ENCODE measurements at places on chromosomes 12 and 14.

GRCh38 chr12:85825746-85826145 is 10.5 kb downstream of the RASSF9 start:
- no peaks in the 10 kb centered on the region for H3K27me3 ChIP-seq
- DNase-seq, result no peak
- no peaks in the 10 kb centered on the region for H3K36me3 ChIP-seq
- H3K27ac ChIP-seq, result no peak overlapping the region

DNA sequence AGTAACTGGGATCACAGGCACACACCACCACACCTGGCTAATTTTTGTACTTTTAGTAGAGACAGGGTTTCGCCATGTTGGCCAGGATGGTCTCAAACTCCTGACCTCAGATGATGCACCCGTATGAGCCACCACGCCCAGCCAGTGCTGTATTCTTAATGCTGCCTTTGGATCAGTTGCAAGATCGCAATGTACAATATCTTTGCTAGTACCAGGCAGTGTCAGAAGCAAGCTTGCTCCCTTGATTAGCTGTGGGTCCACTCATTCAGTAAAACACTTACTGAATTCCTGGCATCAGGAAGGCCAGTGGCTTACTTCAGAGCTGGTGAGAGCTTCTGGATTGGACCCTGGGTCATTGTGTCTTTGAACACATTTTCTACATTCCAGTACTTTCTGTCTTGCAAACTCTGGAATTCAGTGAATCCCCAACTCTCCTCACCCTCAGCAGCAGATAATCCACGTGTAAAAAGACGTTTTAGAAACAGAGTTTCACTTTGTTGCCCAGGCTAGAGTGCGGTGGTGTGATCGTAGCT is 1183.7 kb downstream of the AACS start:
- DNase-seq, result no peak
- no peaks in the 10 kb centered on the region for H3K4me1 ChIP-seq
- no peaks in the 10 kb centered on the region for H3K36me3 ChIP-seq
- no peaks in the 10 kb centered on the region for H3K27me3 ChIP-seq

- DNase-seq, result no peak
- no peaks in the 10 kb centered on the region for H3K27me3 ChIP-seq
- H3K36me3 ChIP-seq, result no peaks in the 10 kb centered on the region
- H3K27ac ChIP-seq, result no peak overlapping the region
Observed at GRCh38 chr12:115726691-115727090, 550.8 kb downstream of the MED13L start.

GRCh38 chr12:67018105-67018504 is 251.1 kb upstream of the CAND1 start:
- no peak overlapping the region for H3K4me3 ChIP-seq
- no peaks in the 10 kb centered on the region for H3K27me3 ChIP-seq
- no peaks in the 10 kb centered on the region for H3K36me3 ChIP-seq
- no peaks in the 10 kb centered on the region for H3K4me1 ChIP-seq
- DNase-seq, result no peak

DNA sequence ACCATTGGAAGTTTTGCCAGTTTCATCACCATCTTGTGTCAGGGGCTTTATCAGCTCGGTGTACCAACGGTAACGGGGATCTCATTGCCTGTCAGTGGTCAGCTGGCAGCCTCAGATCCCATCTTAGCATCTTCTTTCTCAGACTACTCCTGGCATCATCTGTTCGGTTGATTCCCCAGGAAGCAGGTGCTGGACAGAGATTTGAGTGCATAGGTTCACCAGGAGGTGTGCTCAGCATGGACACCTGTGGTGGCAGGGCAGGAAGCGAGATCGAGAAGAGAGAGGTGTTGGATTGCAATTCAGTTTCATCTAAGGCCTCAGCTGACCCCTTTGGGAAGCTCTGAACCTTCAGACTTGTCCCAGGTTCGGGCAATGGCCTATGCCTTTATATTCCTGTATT is 76.0 kb downstream of the C12orf75 start:
- no peaks in the 10 kb centered on the region for H3K36me3 ChIP-seq
- H3K27me3 ChIP-seq, result no peaks in the 10 kb centered on the region
- no peak overlapping the region for H3K27ac ChIP-seq
- no peak for DNase-seq
- H3K4me3 ChIP-seq, result no peak overlapping the region

- no peak overlapping the region for H3K4me3 ChIP-seq
- no peaks in the 10 kb centered on the region for H3K4me1 ChIP-seq
- H3K36me3 ChIP-seq, result no peaks in the 10 kb centered on the region
- H3K27me3 ChIP-seq, result no peaks in the 10 kb centered on the region
- DNase-seq, result no peak
Observed at GRCh38 chr14:95699412-95699811, 13.2 kb downstream of the TCL1B start.

GRCh38 chr12:6165395-6165794 is 34.8 kb upstream of the CD9 start:
- H3K4me1 ChIP-seq, result peaks cover 14% of the 10 kb centered on the region
- H3K36me3 ChIP-seq, result no peaks in the 10 kb centered on the region
- DNase-seq, result no peak
- H3K27ac ChIP-seq, result no peak overlapping the region
- H3K27me3 ChIP-seq, result peaks cover 4% of the 10 kb centered on the region

DNA sequence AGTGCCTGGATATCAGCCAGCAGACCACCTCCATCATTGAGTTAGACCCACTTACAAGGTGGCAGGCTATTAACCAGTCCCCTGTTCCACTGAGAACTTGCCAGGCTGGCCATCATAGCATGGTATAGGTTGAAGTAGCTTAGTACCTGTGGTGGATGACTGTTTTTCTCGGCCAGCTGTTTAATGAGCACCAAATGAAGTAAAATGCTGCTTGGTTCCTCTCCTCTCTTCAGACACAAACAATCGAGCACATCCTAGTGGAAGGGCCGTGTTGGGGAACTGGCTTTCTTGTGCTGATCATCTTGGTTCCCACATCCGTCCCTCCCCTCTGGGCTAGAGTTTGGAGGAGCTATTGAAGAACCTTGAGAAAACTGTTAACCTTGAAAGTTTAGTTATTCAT is 486.2 kb downstream of the RAD51B start:
- no peak for DNase-seq
- H3K27ac ChIP-seq, result no peak overlapping the region
- no peak overlapping the region for H3K4me3 ChIP-seq
- H3K36me3 ChIP-seq, result no peaks in the 10 kb centered on the region

DNA sequence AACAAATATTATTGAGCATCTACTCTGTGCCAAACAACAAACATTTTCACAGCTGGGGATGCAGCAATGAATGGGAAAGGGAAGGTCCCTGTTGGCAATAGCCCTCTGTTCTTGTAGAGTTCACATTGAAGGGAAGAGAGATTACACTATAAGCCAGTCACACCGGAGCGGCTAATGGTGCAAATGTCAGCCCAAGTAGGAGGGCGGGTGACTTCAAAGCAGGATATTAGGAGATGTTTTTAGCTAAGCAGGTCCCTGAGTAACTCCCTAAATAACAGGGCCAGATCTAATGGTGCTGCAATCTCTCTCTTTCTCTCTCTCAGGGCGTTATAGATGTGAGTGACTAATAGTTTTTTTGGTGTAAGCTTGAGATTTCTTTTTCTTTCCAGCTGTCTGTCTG is 30.7 kb downstream of the FLVCR2 start:
- no peaks in the 10 kb centered on the region for H3K4me1 ChIP-seq
- H3K36me3 ChIP-seq, result no peaks in the 10 kb centered on the region
- H3K4me3 ChIP-seq, result no peak overlapping the region
- H3K27me3 ChIP-seq, result no peaks in the 10 kb centered on the region

GRCh38 chr12:4954621-4955354 is 45.1 kb downstream of the KCNA1 start:
- no peaks in the 10 kb centered on the region for H3K36me3 ChIP-seq
- no peak for DNase-seq
- H3K27me3 ChIP-seq, result no peaks in the 10 kb centered on the region
- H3K4me1 ChIP-seq, result no peaks in the 10 kb centered on the region
- no peak overlapping the region for H3K27ac ChIP-seq

- no peak overlapping the region for H3K27ac ChIP-seq
- H3K4me1 ChIP-seq, result no peaks in the 10 kb centered on the region
- no peak overlapping the region for H3K4me3 ChIP-seq
- no peak for DNase-seq
- no peaks in the 10 kb centered on the region for H3K36me3 ChIP-seq
Observed at GRCh38 chr14:78131201-78131600, 39.0 kb upstream of the NRXN3 start.

DNA sequence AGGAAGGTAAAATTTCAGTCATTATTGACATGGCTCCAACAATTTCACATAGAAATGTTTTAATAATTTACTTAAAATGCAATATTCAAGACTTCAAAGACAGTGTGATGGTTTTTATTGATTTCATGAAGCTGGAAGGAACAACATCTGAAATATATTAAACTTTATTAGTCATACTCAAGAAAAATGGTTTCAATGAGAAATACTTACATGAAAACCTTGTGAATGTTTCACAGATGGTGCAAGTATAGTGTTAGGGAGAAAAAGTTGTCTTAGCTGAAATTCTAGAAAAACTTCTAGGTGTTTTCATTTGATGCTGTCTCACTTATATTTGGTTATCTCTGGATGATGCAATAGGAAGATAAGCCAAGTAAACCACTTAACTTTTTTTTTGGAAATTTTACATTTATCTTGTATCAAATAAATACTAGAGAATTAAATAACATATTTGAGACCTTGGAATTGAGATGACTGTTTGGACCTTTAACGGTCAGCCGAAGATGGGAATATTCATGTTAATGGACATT is 65.5 kb downstream of the PELI2 start:
- no peaks in the 10 kb centered on the region for H3K27me3 ChIP-seq
- no peak for DNase-seq
- H3K4me3 ChIP-seq, result no peak overlapping the region
- H3K27ac ChIP-seq, result no peak overlapping the region
- peaks cover 4% of the 10 kb centered on the region for H3K36me3 ChIP-seq

GRCh38 chr12:113161415-113162016 is 12.0 kb downstream of the CFAP73 start:
- no peaks in the 10 kb centered on the region for H3K4me1 ChIP-seq
- DNase-seq, result no peak
- H3K27me3 ChIP-seq, result no peaks in the 10 kb centered on the region
- no peak overlapping the region for H3K27ac ChIP-seq

DNA sequence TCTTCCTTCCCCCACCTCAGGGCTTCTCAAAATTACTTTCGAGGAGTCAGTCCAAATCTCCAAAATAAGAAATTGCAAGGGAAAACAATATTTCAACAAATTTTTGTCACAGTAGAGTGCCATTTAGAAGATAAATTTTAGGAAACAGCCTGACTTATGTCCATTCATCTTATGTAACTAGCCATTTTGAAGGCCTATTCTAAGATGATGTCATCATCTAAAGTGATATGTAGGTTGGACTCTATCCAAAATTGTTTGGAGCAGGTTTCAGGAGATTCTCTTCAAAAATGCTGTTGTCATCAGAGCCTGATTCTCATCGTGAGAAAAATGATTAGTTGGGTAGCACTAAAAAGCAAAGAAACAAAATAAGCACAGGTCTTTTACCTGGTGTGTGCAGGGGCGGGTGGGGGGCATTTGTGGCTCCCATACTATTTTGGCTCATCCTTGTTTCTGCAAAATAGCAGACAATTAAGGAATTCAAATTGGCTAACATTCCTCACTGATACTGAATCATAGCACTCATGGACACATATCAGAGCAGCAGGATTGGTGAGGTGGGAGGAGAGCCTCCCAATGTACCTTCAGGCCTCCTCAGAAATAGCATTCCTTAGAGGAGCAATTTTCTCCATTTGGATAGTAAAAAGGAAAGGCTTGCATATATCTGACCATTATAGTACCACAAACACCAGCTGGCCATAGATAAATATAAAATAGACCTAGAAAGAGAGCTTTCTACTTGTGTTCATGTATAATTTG is 360.9 kb upstream of the NAV3 start:
- H3K27me3 ChIP-seq, result no peaks in the 10 kb centered on the region
- H3K27ac ChIP-seq, result no peak overlapping the region
- H3K4me1 ChIP-seq, result no peaks in the 10 kb centered on the region

DNA sequence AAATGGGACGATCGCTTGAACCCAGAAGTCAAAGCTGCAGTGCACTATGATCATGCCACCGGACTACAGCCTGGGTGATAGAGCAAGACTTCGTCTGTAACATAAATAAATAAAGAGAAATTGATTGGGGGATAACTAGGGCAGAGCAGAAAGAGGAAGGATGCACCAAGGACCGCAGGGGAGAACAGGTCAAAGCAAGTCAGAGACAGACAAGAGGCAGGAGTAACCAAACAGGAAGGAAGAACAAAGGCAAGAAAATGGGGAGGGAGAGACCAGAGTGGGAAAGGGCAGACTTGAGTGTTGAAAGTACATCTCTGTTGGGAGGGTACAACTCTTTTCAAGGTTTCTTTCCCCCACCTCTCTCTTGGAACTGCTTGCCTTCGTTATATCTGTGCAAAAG is 50.8 kb upstream of the ELK3 start:
- H3K27ac ChIP-seq, result no peak overlapping the region
- H3K4me3 ChIP-seq, result no peak overlapping the region
- DNase-seq, result no peak
- H3K36me3 ChIP-seq, result no peaks in the 10 kb centered on the region

GRCh38 chr12:52364901-52365489 is 2.3 kb downstream of the KRT85 start:
- no peak overlapping the region for H3K27ac ChIP-seq
- peaks cover 20% of the 10 kb centered on the region for H3K27me3 ChIP-seq
- H3K36me3 ChIP-seq, result no peaks in the 10 kb centered on the region
- DNase-seq, result no peak

DNA sequence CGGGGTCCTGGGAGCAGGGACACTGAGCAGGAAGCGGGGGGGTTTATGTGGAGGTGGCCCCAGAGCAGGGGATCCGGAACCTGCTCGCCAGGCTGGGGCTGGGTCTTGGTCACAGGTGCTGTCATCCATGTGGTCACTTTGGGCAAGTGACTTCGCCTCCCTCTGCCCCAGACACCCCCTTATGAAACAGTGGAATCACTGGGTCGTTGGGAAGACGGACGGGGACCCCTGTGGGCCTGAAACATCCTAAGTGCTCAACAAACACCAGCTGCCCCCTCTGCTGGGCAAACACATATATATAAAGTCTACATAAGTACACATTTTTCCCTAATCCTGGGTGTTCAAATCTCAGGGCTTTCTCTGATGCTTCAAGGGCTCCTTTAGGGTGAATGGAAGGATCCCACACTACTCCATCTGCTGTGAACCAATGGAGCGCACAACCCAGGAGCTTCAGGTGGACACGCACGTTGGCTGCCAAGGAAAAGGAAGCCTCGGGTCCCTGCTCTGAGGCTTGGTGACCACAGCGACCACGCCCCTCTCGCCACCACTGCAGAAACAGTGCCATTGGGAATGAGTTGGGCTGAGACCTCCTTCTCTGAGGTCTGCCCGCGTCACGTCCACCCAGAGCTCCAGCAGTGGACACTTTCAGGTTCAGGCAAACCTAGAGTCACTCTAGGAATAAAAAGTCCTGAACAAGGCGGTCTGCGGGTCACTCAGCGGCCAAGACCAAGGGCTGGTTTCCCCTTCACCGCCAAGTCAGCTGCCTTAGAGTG is 54.6 kb downstream of the CDC42BPB start:
- H3K4me1 ChIP-seq, result no peaks in the 10 kb centered on the region
- no peaks in the 10 kb centered on the region for H3K36me3 ChIP-seq
- H3K4me3 ChIP-seq, result no peak overlapping the region
- DNase-seq, result no peak
- H3K27me3 ChIP-seq, result no peaks in the 10 kb centered on the region
- no peak overlapping the region for H3K27ac ChIP-seq

DNA sequence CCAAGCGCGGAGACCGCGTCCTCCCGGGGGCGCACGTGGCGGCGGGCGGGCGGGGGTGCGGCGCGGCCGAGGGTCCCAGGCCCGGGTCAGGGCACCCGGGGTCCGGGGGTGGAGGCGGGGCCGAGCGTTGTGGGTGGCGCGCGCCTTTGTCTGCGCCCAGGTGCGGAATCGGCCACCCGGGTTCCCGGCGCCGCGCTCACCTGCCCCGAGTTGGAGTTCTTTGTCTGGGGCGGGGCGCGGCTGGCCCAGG is 50.1 kb downstream of the LRCOL1 start:
- peaks cover 36% of the 10 kb centered on the region for H3K4me1 ChIP-seq
- no peak overlapping the region for H3K27ac ChIP-seq
- peak overlapping the region; percentile 70 for H3K4me3 ChIP-seq
- H3K27me3 ChIP-seq, result peaks cover 2% of the 10 kb centered on the region
- peaks cover 3% of the 10 kb centered on the region for H3K36me3 ChIP-seq
